Kidney tubule cell (primary cell): ENCODE measurements at places on chromosomes 4 and X.

DNA sequence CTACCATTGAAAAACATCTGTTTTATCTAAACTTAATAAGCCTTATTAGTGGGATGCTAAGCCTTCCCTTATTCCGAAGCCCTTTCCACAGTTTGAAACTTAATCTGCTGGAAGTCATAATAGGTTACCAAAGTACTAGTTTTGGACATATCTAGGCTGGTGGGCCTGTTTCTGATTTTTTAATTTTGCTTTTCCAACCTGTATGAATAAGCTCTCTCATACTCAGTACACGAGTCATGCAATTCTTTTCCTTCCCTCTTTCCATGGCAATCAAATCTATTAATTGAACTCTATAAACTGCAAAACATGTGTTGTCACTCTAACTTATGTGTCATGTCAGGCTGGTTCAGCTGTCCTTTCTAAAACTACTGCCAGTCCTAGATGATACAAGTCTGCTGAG, 91.0 kb downstream of the AMMECR1 start:
- peak; percentile 47 for DNase-seq

DNA sequence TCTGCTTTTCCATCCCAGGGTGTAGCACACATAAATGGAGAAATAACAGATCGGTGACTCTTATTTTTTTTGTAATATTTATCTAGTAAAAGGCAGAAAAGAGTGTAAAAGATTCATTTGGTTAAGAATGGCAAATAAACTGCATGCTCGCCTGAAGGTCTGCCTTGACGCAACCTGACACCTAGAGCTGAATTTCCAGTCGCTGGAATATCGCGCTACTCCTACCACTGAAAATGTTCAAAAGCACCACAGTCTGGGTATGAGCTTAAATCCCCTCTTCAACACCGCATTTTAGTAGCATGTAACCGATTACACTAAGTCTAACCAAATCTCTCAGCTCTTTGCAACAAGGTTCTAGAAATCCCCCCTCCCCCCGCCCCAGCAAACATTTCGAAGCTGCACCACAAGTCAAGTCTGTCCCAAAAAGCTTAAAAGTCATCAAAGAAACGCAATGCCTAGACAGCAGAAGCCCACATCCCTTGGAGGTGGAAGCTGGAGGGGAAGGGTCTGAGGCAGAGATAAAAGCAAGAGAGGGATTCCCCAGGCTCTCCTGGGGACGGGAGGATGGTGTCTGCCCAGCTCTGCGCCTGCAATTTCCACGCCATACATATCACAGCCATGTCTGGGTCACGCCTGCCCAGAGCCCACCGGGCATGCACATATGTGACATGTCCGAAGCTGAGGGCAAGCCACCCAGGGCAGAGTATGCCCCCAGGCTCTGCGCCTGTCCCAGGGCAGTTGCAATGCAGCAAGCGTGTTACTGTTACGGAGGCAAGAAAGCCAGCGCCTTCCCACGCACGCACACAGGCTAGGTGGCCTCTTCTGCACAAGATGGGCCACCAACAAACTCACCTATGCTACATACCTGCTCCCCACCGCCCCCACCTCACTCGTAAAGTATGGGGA, 1.4 kb downstream of the FGF13 start:
- no peak for DNase-seq

DNA sequence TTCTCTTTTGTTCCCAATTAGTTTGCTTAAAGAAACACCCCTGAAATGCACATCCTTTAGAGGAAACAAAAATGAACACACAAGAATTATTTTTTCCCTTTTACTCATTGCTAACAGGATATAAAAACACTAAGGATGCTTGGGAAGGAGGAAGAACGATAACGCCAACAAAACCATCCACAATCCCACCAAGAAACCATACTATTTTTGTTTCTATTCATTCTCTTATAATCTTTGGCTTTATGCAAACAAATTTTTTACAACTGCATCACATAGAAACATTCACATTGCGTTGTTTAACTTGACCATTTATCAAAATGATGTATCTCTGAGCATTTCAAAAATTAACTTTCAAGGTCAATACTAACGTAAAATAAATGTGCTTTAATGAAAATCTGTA, 12.0 kb downstream of the APBB2 start:
- DNase-seq, result no peak

DNA sequence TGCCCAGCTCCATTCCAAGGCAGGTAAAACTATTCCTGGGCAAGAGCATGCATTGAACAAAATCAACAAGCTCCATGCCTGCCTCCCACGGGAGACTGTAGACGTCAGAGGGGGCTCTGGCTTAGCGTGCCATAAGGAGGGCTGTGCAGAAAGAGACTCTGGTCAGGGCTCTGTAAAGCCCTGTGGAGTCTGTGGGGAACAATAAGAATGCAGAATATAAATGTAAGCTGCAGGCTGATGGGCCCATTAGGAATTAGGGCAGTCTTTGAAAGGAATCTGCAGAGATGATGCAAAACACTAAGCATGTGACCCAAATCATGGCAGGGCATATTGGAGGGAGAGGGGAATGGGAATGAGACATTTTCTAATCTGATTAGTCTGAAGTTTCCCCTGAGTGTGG, 170.3 kb downstream of the EFHC2 start:
- no peak for DNase-seq

DNA sequence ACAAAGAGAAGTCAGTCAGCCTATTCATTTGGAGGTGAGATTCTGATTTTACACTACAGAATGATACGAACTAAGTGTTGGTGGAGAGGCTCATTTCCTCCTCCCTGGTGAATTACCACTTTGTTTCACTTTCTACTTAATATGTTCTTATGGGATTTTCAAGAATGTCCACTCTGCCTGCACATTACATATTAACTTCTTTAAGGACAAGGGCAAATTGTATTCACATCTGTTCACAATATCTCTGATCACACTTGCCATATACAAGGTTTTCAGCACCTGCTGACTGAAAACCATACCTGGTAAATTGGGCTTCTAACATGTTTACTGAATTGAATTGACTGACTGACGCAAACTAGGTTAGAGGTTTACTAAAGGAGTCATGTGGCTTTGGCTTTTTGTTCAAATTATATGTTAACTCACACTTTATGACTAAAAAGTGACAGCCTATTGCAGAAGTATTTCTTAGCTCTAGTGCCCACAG, 188.4 kb upstream of the MBNL3 start:
- DNase-seq, result no peak

DNA sequence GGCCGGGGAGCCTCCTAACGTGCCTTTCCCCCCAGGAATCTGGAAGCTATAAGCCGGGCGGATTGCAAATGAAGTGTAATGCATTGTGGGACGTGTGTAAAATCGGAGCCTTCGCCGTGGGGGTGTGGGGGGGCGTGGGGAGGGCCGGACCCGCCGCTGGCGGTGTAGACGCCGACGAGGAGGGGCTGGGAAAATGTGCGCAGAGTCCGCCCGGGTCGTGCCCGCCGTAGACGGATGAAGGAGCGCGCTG, 1.3 kb downstream of the STOX2 start:
- DNase-seq, result no peak

GRCh38 chrX:112025753-112026152, 56.8 kb downstream of the TRPC5 start:
- no peak for DNase-seq

GRCh38 chr4:67020438-67020797, 524.9 kb downstream of the CENPC start:
- no peak for DNase-seq
